ENCODE measurements at places on chromosomes 1 and 21.

DNA sequence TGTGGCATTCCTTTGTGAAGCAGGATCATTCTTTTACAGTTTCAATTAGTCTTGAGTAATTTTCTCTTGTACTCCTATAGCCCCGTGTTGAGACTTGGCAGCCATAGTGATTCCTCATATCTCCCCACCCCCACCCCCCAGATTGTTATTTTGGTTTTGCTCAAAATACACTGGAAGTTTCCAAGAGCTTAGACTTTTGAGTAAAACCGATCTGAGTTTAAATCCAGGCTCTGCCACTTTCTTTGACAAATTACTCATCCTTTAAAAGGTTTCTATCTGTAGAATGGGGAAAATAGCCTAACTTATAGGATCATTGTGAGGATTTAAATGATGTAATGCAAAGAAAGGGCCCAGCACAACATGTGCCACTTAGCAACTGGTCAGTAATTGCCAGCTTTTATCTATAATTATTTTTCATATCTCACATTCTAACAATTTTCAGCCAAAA, 53.1 kb upstream of the RC3H1 start:
- DNase-seq = no peak

- no peak for DNase-seq
These were observed 27.3 kb upstream of the A3GALT2 start for GRCh38 chr1:33348194-33348593.

DNA sequence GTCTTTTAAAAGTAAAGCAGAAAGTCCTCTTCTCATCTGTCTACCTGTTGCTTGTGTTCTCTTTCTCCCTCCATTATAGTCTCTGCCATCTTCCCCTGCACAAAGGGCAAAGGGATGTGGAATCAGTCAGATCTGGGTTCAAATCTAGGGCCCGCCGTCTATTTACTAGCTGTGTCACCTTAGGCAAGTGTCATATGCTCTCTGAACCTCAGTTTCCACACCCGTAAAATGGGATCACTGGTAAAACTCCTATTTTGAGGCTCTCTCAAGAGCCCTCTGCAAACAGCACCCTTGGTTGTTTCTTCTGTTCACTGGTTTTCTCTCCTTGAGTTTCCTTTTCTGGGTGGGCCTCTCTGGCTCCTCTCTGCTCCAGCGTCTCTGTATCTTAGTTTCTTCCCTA, 2.6 kb upstream of the PTPRU start:
- DNase-seq = no peak

DNA sequence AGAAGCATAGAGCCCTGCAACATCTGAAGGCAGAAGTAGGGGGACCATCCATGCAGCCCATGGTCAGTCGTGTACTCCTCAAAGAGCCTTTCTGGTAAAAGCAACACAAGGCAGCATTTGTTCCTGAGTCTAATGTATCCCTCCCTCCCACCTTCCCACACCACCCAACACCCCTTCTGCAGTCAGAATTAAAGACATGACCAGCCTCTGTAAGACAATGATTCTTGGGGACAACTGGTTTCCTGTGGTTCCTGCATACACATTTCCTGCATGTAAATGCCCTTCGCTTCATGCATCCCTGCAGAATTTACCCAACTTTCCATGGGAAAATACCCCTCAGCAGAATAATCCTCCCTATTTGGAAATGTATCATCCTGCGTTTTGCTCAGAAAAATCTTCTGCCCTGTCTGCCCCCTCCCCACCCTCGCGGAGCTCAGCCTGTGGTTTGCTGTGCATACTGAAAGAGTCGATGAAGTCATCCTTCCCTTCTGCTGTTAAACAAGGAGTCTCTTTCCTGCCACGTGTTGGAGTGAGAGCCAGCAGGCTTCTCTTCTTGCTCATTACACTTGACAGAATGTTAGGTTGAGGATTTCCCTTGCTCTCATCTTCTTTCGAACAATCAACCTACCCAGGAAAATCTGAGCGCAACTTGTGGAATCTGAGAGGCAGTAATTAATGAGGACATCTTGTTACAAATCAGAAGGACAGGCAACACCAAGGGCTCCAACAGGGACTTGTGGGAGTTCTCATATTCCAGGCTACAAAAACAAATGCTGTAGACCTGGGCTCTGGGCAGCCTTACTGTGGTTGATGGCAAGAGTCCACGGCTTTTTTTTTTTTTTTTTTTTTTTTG, 4.7 kb downstream of the TNN start:
- DNase-seq = no peak
